ENCODE measurements at places on chromosomes 12 and 14.

DNA sequence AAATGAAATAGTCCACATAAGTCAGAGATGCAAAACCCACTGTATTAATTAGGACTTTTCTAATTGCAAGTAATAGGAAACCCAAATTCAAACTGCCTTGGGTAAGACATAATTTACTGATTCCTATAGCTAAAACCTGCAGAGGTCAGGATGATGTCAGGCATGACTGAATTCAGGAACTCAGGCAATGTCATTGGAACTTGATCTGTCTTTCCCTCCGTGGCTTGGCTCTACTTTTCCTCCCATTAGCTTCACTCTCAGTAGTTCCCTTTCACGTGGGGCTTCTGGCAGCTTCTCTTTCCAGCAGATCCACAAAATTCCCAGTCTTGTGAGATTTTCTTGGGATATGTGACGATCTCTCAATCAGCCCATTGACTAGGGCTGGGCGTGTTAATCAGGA, 2.4 kb upstream of the JDP2 start:
- DNase-seq = no peak

- DNase-seq = no peak
Observed at GRCh38 chr12:71552728-71553501, 110.7 kb downstream of the ZFC3H1 start.

- DNase-seq = no peak
Observed at GRCh38 chr14:101121508-101122139, 218.1 kb upstream of the RTL1 start.

- no peak for DNase-seq
Observed at GRCh38 chr12:42728770-42729534, 139.4 kb upstream of the PRICKLE1 start.

GRCh38 chr14:26905229-26905628, 307.4 kb upstream of the NOVA1 start:
- DNase-seq = no peak

- no peak for DNase-seq
Observed at GRCh38 chr12:46187023-46187422, 81.8 kb downstream of the SLC38A1 start.

DNA sequence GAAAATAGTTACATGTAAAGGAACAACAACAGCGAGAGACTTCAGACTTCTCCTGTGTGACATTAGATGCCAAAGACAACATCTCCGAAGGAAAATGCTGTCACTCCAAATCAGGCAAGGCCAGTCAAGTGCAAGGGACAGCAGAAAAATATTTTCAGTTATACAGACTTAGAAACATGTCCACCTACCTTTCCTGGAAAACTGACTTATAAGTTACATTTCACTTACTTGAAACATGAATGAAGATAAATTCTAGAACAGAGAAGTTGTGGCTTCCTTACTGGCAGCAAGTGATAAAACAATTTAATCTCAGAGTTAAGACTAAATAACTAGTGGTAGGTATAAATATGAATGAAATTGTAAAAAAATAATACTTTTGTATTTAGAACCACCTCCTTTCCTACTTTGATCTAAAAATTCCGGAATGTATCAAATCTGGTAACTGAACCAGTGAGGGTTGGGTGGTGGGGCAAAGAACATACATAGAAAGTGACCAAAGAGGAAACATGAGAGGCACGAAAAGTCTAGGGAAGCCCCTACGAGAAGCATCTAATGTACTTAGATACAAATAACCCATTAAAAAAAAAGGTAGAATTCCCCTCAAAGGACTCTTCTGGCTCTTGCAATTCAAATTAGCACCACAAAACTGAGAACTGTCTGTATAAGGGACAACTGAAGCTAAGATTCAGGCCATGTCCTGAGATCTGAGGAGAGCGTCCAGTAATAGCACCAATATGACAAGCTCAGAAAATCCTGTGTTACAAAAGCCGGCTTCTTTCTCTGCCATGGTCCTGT, 21.2 kb downstream of the MTHFD1 start:
- no peak for DNase-seq

DNA sequence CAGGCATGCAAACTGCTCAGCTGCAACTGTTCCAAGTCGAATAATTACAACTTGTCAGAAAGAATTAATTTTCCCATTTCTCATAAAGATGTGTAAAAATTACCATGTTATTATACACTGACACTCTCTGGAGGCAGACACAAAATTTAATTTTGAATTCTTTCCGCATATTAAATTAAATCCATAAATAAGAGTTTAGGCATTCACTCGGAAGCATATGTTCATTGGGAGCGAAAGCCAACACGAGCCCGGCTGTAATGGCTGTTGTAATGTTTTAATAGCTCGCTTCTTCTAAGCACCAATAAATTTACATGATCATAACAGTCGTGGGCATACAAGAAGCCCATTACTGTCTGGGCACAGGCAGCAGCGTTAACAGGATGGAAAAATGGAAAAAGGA, 189.6 kb upstream of the SOX5 start:
- no peak for DNase-seq

DNA sequence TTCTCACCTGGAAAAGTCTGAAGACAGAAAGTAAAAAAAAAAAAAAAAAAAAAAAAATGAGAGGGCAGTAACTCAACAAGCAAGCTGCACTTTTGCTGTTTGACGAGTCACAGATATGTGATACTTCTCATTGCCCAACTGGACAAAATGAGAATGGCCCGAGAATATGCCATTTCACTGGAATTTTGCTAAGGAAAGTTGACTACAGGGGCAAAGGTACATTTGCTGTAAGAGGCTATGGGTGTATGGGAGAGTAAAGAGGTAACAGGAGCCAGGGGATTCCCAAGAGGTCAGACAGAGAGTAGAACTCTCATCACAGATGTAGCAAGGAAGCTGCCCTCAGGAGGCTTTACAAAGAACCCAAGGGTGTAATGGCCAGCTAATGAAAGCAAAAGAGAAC, 22.9 kb downstream of the KIF21A start:
- no peak for DNase-seq

GRCh38 chr12:31874961-31875608, 84.1 kb upstream of the RESF1 start:
- DNase-seq = peak; percentile 89

DNA sequence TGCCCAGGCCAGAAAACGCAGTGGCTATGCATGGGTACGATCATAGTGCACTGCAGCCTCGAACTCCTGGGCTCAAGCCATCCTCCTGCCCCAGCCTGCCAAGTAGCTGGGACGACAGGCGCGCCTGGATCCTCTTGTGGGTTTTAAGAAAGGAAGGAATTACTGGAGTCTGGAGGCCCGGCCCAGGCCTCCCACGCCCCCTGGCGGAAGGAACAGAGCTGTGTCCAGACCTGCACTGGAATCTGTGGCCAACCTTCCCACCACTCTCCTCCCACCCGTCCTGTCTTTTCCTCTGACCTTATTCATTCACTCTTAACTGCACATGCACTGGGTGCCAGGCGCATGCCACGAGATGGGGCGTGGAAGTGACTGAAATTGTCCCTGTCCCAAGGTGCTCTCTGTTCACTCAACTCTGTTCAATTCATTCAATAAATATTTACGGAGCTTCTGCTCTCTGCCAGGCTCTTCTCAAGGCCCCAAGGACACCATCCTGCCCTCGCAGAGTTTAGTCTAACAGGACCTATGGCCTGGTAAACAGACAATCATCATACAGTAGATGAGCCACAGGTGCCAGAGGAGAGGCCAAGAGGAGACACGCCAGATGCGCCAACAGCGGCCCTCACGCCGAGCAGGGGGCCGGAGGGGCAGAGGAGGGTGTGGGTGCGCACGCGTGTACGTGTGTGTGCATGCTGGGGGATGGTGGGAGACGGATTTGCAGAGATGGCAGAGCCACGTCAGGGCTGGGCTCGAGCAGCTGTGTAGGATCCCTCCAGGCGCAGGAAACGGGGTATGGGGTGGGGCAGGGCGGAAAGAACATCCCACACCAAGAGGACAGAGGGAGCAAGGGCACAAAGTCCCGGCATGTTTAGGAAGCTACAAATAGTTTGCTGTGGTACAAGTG, 13.7 kb upstream of the TMEM106C start:
- DNase-seq = peak; percentile 37

DNA sequence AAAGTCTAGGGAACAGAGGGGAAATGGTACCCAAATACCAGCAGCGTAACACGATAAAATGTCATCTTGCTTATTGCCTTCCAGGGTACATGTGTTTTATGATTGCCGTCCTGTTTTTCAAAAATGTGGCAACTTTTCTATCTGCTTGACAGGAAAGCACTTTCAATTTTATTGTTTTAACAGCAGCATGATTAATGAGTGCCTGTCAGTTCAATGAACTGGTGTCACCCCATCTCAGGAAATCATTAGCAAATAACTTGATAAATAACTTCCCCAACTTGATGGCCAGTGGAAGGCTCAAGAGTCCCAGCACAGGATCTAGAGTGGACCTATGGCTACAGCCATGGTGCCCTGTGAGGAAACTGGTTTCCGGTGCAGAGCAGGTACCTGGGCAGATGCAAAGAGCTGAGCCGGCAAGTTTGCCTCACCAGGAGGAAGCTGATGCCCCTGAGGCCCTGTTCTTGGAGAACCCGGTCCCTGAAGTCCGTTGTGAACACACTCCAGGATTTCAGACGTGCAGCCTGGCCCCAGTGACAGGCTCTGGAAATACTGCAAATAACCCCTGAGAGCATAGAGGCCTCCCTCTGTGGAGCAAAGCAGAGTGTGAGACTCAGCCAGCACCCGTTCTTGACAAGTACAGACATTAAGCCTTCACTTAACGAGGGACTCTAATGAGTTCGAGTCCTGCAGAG, 173.5 kb upstream of the SFSWAP start:
- no peak for DNase-seq

DNA sequence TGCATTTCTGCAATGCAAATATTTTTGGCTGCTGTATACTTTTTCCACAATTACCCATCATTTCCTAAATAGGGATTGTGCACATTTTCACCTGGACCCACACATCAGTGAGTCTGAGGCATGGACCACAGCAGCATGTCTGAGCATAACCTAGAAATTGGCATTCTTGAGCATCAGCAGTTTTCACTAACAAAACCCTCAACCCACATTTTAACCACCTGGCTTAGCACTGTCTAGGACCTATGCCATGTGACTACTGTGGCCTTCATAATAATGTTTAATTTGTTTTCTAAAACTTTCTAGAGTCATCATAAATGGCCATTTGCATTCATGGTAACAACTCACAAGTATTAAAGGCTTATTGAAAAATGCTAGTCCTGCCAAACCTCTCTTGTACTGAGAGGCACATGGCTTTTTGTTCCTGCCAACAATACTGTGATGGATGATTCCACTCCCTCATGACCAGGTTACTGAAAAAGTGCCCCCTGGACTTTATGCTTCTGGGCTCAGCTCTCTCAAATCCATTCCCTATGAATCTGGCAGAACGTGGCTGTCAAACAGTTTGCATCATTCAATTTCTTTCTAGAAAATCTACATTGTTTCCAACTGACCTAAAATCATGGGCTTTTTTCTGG, 240.0 kb downstream of the MDGA2 start:
- no peak for DNase-seq

GRCh38 chr12:6466184-6466573, 4.3 kb downstream of the VAMP1 start:
- no peak for DNase-seq

- no peak for DNase-seq
Observed at GRCh38 chr12:75781532-75782046, 250.0 kb downstream of the PHLDA1 start.

DNA sequence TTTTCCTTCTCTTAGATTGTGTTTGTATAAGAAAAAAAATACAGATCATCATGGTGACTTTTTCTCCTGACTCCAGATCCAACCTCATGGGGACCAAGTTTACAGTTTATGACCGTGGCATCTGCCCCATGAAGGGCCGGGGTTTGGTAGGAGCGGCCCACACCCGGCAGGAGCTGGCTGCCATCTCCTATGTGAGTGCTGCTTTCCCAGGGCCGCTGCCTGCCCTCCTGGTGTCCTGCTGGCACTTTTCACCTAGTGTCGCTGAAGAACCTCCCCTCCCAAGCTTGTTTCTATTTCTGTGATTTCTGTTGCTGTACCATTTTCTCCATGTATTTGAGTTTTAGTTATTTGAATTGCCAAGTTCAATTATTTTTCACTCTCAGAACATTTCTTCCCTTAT, 24.8 kb upstream of the TEAD4 start:
- DNase-seq = no peak

GRCh38 chr12:76346236-76346635, 2.0 kb downstream of the BBS10 start:
- no peak for DNase-seq

GRCh38 chr12:131682510-131682895, 28.4 kb upstream of the SFSWAP start:
- DNase-seq = peak; percentile 59

DNA sequence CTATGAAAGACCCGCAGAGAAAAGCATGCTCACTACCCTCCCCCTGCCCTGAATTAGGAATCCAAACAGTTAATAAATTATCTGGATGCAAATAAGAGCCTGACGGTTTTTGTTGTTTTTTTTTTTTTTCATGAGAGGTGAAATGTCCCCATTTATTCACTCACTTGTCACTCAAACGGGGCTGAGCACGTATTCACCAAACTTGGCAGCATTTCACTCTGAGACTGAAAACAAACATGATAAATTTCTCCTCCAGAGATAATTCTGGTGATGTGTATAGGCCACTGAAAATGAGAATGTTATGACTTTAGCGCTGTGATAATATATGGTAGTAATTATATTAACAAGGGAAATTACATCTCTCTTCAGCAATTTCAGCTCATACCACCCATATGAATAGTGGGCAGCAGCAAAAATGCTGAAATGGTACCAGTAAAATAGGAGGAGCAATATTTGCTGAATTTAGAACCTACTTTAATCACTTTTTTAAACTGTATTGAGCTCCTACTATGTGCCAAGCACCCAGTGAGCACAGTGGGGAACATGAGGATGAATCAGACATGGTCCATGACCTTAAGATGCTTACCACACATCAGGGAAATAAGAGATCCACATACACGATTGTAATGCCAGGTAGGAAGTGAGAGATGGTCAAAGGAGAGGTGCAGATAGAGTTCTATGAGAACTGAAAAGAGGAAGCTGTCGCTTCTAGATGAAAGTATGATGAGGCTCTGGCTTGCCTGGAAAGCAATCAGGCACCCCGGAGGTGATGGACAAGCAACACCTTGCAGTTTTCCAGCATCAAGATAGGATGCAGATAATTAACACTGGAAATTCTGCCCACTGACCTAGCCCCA, 286.5 kb upstream of the TMPO start:
- no peak for DNase-seq

DNA sequence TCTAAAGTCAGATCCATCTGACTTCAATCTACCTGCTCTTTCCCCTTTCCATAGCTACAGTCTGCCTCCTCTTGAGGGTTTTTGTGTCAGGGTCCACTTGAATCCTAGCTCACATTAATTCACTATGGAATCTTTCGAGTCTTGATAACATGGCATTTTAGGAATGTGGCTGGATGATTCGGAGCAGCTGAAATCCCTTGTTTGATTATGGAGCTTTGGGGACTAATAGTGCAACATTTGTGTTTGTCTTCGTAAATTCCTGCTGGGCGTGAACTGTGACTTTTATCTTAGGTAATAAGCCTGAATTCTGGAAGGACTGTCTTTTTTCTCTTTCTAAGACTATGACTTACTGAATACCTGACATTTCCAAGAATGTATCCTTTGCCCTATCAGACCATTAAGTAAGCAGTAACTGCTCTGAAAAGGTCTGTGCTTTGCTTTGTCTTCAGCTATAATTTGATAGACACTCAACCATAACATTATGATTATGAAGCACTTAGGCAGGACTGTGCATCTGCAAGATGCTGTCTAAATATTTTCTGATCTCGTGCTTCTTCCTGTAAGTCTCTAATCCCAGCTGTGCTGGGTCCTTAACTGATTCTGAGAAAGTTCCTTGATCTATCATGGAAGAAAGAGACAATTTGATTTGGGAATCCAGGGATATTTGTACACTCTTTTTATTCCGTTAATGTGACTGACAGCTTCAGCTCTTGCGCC, 19.0 kb upstream of the PELI2 start:
- DNase-seq = no peak

- DNase-seq = no peak
Observed at GRCh38 chr12:132021965-132022364, 72.2 kb downstream of the EP400 start.
